Fibroblast of skin of back (primary cell): ENCODE measurements at places on chromosomes 1 and 21.
A peak's percentile ranks its signal among the peaks of the same experiment; 100 is the strongest.

GRCh38 chr1:44945967-44946366 is 40.4 kb downstream of the EIF2B3 start:
- DNase-seq: no peak

- no peak for DNase-seq
Measured at GRCh38 chr1:40039245-40039756, 1.2 kb upstream of the CAP1 start.

DNA sequence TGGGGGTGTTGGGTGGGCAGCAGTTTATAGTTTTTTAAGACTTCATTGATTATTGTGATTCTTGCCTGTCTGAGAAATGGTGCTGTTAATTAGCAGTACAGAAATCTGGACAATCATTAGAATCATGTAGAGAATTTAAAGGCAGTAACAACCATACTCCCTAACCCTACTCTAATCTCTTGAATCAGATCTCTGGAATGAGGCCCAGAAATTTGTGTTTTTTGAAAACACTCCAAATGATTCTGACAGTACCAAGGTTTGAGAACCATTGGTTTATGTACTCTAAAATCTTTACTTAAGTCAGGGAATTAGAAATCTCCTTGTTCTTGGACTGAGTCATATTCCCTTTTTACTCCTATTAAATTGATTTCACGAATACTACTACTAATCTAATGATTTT is 24.0 kb downstream of the FNBP1L start:
- DNase-seq: peak; percentile 85

- no peak for DNase-seq
Measured at GRCh38 chr1:227010645-227011044, 70.6 kb downstream of the COQ8A start.

- no peak for DNase-seq
Measured at GRCh38 chr1:20371883-20372282, 81.2 kb downstream of the VWA5B1 start.

DNA sequence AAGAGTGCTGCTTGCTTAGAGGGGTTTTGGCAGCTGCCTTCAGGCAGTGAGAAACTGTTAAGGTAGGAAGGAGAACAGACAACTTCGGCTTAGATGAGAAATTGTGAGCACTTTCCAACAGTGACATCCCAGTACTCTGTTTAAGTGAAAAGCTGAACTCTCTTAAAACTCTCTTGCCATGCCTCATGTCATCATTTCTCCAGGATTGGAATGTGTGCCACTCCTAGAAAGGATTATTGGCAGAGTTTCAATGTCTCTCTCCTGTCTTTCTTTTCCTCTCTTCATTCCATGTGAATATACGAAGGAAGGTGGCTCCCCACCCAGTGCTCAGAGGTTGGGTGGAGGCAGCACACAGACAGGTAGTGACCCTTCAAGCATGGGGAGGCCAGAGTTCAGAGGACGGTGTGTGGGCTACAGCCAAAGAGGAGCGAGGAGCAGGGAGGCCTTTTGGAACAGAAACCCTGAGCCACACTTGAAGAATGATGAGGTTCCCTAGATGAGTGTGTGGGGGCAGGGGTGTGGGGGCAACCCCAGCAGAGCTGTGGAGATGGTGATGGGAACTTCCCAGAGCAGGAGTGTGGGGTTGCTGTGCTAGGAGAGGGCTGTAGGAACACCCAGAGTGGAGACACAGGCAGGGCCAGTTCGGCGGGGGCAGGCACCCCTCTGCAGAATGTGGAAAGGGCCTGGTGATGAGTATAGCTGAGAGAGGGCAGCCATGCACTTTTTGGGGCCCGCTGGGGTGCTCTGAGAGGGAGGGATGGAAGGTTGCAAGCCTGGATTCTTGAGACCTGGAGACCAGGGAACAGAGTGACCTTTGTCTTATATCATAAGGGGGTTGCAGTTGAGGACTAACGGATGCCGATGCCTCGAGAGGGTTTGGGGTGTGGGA is 58.8 kb downstream of the GALNT2 start:
- peak; percentile 75 for DNase-seq

GRCh38 chr1:67991546-67991945 is 58.9 kb downstream of the DIRAS3 start:
- DNase-seq: no peak

DNA sequence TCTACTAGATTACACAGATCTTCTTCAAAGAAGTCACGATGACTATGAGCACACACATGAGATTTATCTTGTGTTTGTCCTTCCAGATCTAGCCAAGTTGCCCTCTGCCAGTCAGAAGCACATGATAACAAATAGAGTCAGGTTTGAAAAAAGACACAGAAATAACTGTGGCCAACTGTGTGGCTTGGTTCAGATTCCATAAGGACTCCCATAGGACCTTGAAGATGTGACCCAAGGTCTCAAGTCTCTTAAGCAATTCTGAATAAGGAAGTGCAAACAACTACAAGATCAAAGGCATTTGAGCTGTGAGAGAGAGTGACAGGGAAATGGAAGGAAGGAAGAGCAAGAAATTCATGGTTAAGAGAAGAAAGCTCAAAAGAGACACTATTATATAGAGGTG is 194.0 kb downstream of the PLPP3 start:
- no peak for DNase-seq

GRCh38 chr1:117147341-117147831 is 25.8 kb upstream of the TRIM45 start:
- no peak for DNase-seq

DNA sequence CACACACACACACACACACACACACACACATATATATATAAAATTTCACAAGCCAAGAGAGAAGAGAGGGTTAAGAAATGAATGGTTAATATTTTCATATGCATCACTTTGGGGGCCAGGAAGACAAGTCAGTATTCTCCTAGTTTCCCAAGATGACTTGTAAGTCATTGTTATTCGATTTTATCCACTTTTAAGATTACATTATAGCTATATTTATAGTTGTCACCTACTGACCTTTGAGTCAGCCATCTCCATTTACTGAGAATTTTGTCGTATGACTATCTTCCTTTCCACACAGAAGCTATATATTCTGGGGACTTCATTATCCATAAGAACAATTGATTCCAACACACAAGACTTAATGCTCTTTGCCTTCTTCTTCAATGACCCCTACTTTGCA is 8.9 kb downstream of the LYST start:
- peak; percentile 56 for DNase-seq

- DNase-seq: peak; percentile 24
Measured at GRCh38 chr1:237799762-237800474, 90.8 kb downstream of the ZP4 start.

DNA sequence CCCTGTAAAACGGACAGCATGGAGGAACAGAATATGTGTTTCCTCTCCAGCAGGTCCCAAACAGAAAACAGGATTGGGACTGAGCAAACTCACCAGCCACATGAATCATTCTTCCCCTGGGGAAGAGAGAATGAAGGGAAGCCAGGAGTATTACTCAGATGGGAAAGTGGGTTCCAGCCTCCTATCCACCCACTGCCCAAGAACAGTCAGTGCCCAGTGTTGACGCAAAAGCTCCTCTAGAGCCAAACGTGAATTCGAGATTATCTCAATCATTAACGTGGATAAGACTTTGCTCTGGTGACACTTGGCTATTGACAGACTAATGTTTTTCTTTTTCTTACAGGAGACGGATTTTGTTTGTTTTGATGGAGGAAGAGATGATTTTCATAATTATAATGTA is 9.3 kb downstream of the MIA3 start:
- DNase-seq: peak; percentile 36

DNA sequence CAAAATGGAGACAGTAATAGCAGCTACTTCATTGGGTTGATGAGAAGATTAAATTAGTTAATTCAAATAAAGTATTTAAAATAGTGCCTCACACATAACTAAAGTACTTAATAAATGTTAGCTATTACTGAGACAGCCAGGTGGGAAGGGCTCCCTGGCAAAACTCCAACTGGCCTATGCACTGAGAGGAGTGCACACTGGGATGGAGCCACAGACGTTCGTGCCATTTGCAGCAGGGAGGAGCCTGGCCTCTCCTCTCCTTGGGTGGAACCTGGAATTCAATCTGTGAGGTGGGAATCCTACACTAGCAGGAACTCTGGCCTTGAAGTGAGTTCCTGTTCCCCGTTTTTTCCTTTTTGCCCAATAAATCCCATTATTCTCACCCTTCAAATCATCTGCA is 28.1 kb downstream of the SLC5A9 start:
- DNase-seq: no peak

- DNase-seq: no peak
Measured at GRCh38 chr21:46154155-46154954, 1.0 kb downstream of the FTCD start.

- DNase-seq: peak; percentile 81
Measured at GRCh38 chr21:15631342-15631741, 98.4 kb upstream of the USP25 start.

GRCh38 chr21:31912501-31912900 is 39.7 kb downstream of the HUNK start:
- DNase-seq: no peak

DNA sequence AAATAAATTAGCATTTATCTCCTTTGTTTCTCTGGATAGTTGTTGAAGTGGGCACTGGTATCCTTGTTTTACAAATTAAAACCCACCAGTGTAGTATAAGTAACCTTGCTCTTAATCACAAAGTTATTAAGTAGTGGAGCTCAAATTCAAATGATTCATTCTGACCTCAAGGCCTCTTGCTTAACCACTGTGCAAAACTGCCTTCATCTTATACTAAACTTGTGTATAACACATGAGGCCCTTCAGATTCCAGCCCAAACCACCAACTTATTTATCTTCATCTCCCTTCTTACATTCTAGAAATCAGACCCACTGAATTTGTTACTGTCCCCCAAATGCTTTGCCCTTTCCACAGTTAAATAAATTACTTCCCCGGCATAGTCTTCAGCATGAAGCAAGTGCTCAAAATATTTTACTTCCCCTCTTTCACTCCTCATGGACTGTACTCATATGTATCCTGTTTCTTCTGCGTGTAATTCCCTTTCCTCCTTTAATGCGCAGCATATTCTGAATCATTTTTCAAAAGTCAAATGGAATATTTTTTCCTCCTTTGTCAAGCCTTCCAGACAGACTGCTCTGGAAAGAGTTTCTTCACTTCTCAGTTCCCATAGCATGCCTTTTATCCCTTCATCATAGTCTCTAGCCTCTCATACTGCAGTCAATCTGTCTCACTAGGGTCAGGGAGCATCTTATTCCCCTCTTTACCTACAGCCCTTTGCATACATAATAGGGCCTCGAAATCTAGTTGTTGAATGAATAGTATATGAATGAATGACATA is 19.0 kb upstream of the DNASE2B start:
- DNase-seq: peak; percentile 21

GRCh38 chr1:116825207-116825719 is 71.0 kb downstream of the CD2 start:
- no peak for DNase-seq

- no peak for DNase-seq
Measured at GRCh38 chr1:151267760-151268159, 13.2 kb downstream of the PSMD4 start.

DNA sequence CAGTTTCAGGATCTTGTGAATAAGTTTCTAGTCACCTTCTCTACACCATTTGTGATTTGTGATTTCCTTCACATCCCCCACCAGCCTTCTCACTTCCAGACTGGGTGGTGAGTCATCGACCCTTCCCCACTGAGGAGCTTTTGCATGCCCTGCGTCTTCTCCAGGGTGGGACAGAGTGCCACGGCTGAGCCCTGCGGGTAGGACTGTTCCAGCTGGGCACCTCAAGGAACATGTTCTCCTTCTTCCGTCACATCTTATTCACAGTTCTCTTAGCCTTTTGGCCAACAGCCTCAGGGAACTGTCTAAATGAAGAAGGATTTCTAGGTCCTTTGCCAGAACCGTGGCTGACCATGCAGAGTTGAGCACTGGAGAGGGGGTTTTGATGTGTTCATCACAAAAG is 116.5 kb downstream of the TMEM53 start:
- DNase-seq: peak; percentile 33

- DNase-seq: peak; percentile 78
Measured at GRCh38 chr1:29243023-29243870, 6.9 kb downstream of the PTPRU start.

DNA sequence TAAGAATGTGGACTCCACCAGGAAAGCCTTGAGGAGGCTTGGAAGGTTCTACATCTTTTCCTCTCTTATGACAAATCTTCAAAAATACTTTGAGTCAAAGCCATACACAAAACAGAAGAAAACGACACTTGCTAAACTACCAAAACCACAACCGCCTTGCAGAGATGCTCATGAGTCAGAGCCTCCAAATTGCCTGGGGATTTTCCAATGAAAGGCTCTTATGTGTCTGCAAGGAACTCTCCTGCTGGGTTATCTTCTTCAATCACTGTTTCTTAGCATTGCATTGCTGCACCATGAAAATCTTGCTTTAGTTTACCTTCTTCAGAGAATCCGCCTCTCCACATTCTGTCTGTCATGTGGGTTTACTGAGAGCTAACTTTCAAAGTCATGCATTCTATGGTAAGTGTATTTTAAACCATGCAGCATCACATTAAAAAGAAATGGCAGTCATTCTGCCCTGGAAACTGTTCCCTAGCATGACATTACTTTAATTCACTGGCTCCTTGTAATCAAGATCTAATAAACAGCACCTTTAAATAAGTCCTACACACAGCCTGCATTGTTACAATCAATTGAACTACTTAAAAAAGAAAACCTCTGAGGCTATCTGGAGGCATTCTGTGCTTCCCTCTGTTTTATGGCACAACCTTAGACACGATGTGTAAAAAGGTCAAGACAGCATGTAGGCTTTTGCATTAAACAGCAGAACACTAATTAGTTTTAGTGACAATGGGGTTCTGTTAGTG is 210.0 kb upstream of the FOXD3 start:
- peak; percentile 68 for DNase-seq

DNA sequence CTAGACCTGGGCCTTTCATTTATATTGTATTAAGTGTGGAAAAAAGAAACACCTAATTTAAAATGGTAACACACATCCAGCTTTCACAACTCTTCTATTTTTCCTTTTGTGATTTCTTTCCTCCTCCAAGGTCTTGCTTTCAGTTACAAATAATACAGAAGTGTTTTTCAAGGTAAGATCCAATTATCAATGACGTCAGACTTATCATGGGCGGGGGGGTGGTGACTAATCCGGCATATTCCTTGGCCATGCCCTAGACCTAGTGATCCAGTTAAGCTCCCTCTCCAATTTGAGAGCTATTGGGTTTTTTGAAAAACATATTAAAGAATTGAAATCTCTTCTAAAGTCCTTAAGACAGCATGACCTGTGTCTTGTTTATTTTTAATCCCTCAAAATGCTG is 669.9 kb upstream of the NR5A2 start:
- DNase-seq: no peak

DNA sequence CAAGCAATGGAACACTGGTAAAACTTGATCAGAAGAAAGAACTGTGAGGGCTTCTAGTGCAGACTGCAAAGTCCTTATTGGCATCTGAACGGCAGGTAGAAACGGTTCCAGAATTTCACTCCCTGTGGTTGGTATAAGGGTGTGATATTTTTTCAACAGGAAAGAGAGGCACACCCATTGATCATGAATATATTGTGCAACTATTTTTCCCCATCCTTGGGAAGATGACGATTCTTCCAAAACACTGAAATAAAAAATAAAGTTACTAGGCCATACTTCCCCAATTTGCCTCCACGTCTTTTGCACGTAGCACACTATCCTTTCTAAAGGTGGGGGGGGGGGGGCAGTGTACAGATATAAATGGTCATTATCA is 49.6 kb downstream of the TARBP1 start:
- DNase-seq: no peak
